Hematopoietic multipotent progenitor cell treated with erythropoietin and hydrocortisone succinate and interleukin-3 and kit ligand, for 17 days (in vitro differentiated cells): ENCODE measurements at places on chromosomes 4 and X.

DNA sequence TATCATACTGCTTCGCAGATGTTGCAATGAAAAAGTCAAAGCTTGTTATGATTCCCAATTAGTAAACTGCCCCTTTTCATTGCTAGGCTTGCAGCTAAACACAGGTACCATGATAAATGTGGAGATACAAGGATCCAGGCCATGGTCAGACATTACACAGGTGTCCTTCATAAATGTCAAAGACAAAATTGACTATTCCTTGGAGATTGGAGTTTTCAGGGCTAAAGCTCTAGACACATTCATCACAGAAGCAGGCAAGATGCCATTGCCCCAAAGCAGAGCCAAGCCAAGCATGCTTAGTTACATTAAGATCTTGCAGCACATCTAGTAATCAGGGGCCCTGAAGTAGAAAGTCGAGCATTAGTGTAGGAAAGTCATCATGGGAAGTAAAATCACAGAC, 111.3 kb upstream of the INTU start:
- no peak for DNase-seq

GRCh38 chr4:180564448-180564847, 1678.8 kb upstream of the TENM3 start:
- no peak for DNase-seq

DNA sequence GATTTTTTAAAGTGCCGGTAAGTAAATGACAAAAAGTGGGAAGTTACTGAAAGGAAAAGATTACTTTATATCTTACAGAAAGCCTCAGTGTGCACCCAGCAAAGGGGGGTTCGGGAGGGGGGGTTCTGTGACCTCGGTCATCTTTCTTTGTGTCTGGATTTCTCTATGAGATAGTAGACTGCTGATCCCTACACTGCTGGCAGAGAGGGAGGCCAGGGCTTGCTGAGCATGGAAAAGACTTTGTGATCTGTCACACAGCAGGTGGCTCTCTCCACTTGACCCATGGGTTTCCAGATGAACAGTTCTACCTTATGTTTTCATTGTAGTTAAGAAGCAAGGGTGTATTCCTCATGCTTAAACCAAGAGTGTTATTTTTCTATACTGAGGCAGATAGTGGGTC, 475.6 kb downstream of the PCDH10 start:
- DNase-seq, result no peak

DNA sequence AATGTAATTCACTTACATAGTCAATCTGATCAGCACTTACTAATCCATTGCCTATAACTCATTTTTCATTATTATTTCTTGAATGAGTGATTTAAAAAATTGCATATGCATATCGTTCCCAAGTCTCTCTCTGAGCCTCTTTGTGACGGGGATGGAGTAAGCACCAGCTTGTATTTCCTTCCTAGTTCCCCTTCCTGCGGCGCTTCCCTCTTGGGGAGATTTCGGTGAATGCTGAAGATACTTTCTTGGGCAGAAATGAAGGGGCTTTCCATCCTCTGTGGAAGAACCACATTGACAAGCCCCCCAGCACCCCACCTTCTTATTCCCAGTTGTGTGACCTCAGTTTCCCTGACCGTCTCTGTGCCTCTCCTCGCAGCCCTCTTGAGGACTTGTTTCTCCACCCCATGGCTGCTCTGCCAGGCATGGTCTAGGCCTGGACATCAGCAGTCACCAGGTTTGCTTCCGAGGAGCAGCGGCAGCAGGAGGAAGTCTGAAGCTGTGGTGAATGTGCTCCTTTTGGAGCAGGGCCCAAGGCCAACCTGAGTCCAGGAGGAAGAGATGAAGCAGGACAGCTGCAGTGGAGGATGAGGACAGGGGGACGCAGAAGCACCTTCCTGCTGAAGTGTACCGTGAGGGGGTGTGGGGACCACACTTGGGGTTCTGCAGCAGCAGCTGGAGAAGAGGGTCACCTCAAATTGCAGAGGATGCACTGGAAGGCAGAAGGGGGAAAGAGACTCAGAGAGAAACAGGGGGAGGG, 124.9 kb downstream of the IRF2 start:
- DNase-seq, result no peak

GRCh38 chrX:130539721-130540321, 138.0 kb downstream of the RBMX2 start:
- peak; percentile 24 for DNase-seq

GRCh38 chrX:86197815-86198214, 49.6 kb downstream of the DACH2 start:
- DNase-seq, result no peak
